ENCODE measurements at places on chromosomes 11 and 22.

GRCh38 chr11:11980200-11980599 lies 28.2 kb downstream of the DKK3 start:
- no peak for DNase-seq

DNA sequence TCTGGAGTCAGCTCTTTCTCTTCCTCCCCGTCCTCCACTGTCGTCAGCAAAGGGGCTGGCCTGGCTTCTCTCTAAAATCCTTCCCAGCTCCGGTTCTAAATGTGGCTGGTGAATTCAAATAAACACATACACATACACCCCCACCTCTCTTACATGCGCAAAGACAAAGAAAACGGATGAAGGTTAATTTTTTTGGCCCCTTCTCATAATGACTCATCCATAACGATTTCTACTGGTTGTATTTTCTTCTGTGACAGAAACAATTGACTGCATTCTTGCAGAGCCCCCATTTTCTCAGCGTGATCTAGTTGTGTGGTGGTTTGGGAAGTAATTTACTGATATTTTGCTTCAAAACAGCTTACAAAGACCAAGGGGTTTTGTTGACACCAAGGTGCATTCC lies 130.0 kb upstream of the NTM start:
- no peak for DNase-seq

DNA sequence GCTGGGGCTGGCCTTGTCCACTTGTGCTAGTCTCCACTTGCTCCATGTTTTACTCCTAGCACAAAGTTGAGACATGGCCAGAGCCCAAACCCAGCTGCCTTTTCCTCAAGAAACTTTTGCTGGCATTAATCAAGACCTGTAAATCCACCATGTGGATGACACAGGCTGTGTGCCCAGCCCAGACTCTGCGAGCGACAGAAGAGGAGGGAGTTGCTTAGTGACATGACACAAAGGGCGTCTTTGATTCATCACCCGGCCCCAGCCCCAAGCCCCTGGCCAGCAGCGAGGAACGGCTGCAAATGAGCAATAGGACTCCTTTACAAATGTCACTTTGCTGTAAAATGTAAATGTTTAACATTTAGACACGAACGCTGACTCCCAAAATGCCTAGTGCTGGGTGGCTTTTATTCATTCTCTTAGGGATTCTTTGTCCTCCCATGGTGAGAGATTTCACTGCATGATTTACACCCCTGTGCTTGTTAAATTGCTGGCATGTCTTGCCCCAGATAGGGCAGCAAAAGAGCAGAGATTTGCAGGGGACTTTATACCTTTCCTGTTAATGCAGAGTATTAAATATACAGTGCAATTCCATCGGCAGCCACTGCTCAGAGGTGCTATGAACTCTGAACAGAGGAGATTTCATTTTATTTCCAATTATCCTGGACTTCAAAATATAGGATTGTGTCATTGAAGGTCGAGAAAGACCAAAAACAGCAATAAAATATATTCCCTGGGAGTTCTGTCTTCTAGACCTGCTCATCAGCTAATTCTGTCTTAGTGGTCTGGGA lies 263.6 kb upstream of the NCAM1 start:
- no peak for DNase-seq

DNA sequence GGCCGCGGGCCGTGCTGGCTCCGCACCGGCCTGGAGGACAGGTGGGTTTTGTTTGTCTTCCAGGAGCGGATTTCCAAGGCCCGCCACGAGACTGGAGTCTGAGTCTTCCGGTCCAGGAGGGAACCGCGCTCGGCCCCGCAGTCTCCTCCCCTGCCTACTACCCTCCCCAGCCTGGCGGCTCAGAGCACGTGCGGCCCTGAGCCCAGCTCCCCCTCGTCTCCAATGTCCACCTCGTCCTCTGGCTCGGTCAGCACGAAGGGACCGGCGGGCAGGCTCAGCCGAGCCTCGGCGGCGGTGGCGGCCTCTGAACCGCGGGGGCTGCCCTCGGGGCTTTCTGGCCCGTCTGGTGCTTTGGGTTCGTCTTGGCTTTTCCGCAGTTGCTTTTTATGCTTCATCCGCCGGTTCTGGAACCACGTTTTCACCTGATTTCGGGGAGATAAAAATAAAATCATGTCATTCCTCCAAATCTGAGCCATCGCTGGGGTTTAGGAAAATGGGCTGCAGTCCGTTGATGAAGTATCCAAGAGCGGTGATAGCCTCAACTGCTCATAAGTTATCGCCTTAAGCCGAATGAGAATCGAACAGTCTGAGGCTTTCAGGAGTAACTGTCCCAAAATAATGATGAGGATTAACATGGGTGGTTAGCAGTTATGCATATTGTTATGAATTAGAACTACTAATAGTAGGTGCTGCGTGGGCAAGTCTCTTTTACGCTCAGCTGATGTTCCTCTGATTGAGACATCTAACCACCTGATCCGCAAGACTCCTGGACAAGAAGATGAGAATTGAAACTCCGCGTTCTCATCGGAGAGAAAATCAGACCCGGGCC lies 4.0 kb downstream of the BSX start:
- DNase-seq: no peak

GRCh38 chr11:2123628-2123960 lies 15.6 kb downstream of the IGF2 start:
- DNase-seq: no peak

GRCh38 chr11:63635762-63636465 lies 21.7 kb upstream of the PLAAT3 start:
- DNase-seq: no peak

- no peak for DNase-seq
These were observed 127.2 kb downstream of the MAML2 start for GRCh38 chr11:96215826-96216225.

GRCh38 chr11:30342736-30343166 lies 19.8 kb downstream of the ARL14EP start:
- no peak for DNase-seq

DNA sequence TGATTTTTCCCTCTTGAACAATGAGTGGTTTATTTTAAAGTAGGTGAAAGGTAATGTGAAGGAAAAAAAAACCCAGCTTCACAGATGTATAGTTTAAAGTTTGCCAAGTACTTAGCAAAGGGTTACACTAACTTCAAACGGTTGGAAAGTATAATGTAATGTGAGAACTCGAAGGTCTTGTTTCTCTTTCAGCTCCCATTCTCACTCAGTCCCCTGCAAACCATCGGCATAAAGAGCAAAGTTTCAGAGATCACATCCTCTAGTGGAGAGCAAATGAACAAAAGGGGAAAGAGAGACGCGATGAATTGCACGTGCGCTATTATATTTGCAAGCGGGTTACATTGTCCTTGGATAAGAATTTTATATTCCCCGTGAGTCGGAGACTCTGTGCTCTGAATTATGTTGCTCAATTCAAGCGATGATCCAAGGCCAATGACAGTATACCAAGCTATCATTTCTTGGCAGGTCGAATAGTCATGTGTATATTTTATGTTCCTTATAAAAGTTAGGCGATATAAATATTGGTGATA lies 37.6 kb upstream of the BIRC3 start:
- DNase-seq: no peak

DNA sequence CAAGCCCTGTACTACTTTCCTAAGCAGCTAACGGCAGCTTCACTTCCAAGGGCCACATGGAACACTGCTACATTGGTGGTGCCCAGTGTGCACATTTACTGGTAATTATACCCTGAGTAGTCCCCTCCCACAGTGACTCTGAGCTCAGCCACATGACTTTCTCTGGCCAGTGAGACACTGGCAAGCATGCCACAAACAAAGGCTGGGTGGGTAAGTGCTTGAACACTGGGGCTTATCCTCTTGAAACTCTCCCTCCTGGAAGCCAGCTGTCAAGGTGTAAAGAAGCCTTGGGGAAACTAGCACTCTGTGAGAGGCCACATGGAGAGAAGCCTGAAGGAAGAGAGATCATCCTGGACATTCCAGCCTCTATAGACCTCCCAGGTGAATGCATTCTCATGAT lies 54.4 kb upstream of the DRD2 start:
- DNase-seq: no peak

DNA sequence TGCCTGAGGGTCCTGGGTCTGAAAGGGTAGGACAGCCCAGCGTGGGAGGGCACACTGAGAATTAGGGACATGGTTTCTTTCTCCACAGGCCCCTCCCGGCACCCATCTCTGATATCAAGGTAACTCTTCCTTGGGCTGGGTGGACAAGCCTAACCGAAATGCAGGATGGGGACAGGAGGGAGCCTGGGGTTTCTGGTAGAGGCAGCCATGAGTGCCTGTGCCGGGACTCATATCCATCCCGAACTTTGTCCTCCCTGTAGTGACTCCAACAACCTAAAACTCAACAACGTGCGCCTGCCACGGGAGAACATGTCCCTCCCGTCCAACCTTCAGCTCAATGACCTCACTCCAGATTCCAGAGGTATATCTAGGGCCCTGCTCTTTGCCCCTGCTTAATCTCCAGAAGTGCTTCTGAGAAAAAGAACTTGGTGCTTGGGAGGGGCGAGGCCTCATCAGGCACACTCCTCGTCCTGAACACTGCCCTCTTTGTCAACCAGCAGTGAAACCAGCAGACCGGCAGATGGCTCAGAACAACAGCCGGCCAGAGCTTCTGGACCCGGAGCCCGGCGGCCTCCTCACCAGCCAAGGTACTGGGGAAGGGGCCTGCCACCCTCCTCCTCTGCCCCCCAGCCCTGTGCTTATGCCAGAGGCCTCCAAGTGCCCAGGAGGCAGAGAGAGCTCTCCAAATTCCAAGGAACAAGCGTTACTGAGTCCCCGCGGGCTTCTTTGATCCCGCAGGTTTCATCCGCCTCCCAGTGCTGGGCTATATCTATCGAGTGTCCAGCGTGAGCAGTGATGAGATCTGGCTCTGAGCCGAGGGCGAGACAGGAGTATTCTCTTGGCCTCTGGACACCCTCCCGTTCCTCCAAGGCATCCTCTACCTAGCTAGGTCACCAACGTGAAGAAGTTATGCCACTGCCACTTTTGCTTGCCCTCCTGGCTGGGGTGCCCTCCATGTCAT lies 3.1 kb downstream of the TMEM25 start:
- no peak for DNase-seq

DNA sequence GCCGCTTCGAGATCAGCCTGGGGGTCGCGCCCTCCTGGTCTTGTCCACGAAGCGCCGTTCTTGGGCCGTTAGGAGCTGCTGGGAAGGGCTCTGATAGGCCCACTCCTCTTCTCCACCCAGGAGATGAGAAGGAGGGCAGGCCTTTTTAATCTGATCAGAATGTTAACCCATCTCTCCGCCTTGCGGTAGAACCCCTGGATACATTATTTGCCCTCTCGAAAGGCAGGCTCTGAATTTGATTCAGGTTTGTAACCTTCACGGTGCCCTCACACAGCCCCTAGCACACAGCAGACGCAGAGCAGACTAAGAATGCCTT lies at the start of gene CCDC83:
CCDC83 (plus strand) TSS at position 43 of the 316 bp plus-strand sequence. CDS start 9,741 bp downstream, outside the sequence.
- DNase-seq: no peak

- no peak for DNase-seq
These were observed 177.2 kb upstream of the MTMR2 start for GRCh38 chr11:96101146-96101545.

Data from non-pigmented ciliary epithelial cell (primary cell).